ENCODE measurements at places on chromosomes 1 and 21.
A peak's percentile ranks its signal among the peaks of the same experiment; 100 is the strongest.

GRCh38 chr1:27366113-27366410 is 699 bp downstream of the MAP3K6 start:
- DNase-seq = peak; percentile 73
- H3K4me1 ChIP-seq = peaks cover 3% of the 10 kb centered on the region
- no peaks in the 10 kb centered on the region for H3K36me3 ChIP-seq
- peak overlapping the region; percentile 80 for H3K27ac ChIP-seq

DNA sequence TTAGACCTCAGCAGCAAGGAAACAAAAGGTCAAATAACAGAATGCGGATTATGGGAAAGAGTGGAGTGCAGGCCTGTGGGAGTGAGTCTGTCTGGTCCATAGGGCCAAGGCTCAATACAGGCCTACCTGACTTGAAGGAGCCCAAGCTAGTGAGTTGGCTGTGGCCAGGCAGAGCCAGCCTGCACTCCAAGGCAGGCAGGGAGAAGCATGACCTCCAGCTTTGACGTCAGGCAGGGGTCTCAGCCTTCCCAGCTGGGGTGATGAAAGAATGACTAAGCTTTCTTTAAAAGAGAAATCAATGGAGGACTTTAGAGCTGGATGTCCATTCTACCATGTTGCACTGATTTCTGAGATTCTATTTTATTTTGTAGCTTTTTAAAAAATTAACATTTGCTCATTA is 62.8 kb downstream of the RHOU start:
- H3K36me3 ChIP-seq = no peaks in the 10 kb centered on the region
- DNase-seq = peak; percentile 73
- no peak overlapping the region for H3K4me3 ChIP-seq
- H3K27ac ChIP-seq = no peak overlapping the region
- H3K4me1 ChIP-seq = peaks cover 3% of the 10 kb centered on the region
- peaks cover 29% of the 10 kb centered on the region for H3K27me3 ChIP-seq

DNA sequence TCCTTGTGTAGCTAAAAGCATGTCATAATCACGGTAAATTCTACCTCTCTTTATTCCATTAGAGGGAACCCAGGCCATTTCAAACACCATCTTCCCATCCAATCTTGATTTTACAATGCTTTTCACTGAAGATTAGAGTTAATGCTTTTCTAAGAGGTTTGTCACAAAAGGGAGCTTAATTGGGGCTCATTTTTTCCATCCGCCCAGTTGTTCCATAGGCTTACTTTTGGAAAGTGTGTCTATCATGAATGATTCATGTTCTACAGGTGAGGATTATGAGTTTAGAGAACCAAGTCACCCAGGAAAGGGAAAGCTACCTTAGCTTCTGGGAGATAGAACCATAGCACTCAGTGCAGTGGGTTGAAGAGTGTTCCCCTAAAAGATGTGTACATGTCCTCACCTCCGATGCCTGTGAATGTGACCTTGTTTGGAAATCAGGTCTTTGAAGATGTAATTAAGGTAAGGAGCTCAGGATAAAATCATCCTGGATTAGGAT is 286.9 kb upstream of the RUNX1 start:
- no peaks in the 10 kb centered on the region for H3K4me1 ChIP-seq
- H3K27me3 ChIP-seq = peaks cover 61% of the 10 kb centered on the region
- no peak for DNase-seq
- H3K36me3 ChIP-seq = no peaks in the 10 kb centered on the region

DNA sequence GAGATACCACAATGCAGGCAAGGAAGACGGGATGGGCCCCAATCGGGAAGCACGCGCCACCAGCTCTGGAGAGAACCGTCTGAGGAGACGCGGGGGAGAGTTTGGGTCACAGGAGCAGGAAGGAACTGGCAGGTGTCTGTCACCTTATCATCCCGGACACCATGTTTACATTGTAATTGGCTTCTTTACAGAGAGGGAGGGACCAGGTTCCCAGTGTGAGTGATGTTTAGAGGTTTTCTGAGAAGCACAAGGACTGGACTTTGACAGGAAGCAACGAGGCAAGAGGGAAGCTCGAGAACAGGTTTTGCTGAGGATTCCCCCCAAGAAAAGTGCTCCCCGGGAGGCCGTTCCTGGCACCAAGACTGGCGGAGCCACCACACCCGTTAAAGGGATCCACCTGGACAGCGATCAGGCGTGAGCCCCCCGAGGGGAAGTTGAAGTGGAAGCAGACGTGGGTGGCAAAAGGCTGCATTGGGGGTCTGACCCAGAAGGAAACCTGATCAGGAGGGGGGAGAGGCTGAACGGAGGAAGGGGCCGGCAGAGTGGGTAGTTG is 957 bp downstream of the EPS15 start:
- peak overlapping the region; percentile 97 for H3K4me3 ChIP-seq
- peaks cover 21% of the 10 kb centered on the region for H3K4me1 ChIP-seq
- peak; percentile 33 for DNase-seq
- H3K27ac ChIP-seq = peak overlapping the region; percentile 95
- H3K27me3 ChIP-seq = no peaks in the 10 kb centered on the region
- H3K36me3 ChIP-seq = no peaks in the 10 kb centered on the region

DNA sequence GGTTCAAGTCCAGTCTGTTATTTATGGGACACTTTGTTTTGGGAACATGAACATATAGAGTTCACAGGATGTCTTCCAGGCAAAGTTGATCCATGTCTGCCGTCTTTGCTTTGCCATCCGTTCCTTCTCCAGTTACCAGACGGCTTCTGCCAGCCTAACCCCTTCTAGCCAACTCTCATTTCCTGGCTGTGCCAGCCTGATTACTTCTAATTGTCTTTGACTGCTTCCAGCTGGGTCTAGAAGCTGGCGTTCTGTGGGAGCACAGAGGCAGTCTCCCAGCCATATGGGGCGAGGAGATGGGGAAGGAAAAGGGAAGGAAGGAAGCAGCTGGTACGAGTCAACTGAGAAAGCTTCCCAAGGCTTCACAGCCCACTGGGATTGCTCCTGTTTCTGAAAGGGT is 3.1 kb upstream of the HUNK start:
- H3K4me1 ChIP-seq = no peaks in the 10 kb centered on the region
- DNase-seq = no peak
- no peaks in the 10 kb centered on the region for H3K36me3 ChIP-seq
- peaks cover 31% of the 10 kb centered on the region for H3K27me3 ChIP-seq
- H3K4me3 ChIP-seq = no peak overlapping the region

- H3K36me3 ChIP-seq = peaks cover 18% of the 10 kb centered on the region
- H3K4me1 ChIP-seq = peaks cover 45% of the 10 kb centered on the region
- peak; percentile 16 for DNase-seq
- H3K27ac ChIP-seq = peak overlapping the region; percentile 67
- no peaks in the 10 kb centered on the region for H3K27me3 ChIP-seq
- peak overlapping the region; percentile 85 for H3K4me3 ChIP-seq
These were observed 976 bp downstream of the SSBP3 start for GRCh38 chr1:54404939-54405897.

- no peaks in the 10 kb centered on the region for H3K27me3 ChIP-seq
- H3K4me3 ChIP-seq = no peak overlapping the region
- no peak for DNase-seq
- peaks cover 82% of the 10 kb centered on the region for H3K4me1 ChIP-seq
- peak overlapping the region; percentile 48 for H3K27ac ChIP-seq
These were observed 9.1 kb downstream of the AHDC1 start for GRCh38 chr1:27594564-27595510.

DNA sequence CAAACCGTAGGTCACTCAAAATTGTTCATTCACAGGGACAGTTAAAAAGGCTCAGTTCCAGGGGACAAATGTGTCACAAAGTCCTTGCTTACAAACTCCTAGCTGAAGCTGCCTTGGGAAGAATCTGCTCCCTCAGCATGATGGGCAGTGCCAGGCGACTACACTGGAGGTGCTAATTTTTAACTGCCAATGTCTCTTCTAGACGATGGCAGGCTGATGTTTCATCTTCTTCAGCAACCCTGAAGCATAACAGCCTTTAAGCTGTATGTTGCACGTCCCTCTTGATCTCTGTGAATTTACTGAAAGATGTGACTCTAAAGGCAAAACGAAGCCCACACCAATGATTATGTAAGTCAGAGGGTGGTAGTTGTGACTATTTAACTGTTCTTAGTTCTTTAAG is 11.3 kb downstream of the COA7 start:
- no peaks in the 10 kb centered on the region for H3K4me1 ChIP-seq
- no peak overlapping the region for H3K27ac ChIP-seq
- peaks cover 19% of the 10 kb centered on the region for H3K36me3 ChIP-seq
- no peak for DNase-seq
- no peaks in the 10 kb centered on the region for H3K27me3 ChIP-seq

- DNase-seq = peak; percentile 94
- no peaks in the 10 kb centered on the region for H3K36me3 ChIP-seq
- H3K27me3 ChIP-seq = no peaks in the 10 kb centered on the region
- H3K4me1 ChIP-seq = no peaks in the 10 kb centered on the region
- H3K27ac ChIP-seq = no peak overlapping the region
- no peak overlapping the region for H3K4me3 ChIP-seq
These were observed 137.8 kb downstream of the PTPRC start for GRCh38 chr1:198776602-198777029.

DNA sequence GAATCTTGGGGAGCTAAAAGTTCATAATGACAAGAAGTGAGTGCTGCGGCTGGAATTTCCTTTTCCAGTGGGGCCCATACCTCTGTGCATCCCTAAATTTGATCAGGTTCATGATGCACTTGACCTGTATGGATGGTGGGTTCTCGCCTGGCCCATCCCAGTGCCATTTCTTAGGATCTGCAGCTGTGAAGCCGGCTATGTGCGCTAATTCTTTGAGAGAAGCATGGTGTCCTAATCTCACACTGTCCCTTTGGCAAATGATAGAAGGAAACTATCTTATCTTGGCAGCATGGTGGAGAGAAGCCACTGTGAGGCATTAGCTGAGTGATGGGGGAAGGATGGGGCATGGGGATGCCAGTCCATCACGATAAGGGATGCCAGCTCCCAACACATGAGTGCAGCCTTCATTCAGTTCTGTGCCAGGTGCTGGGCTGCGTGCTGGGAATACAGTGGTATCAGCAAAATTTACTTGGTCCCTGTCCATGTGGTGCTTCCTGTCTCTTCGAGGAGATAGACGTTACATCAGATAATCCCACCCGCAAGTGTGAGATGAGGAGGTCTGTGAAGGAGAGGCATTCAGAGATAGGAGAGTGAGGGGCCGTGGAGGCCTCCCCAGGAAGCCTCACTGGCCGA is 30.5 kb downstream of the STUM start:
- no peaks in the 10 kb centered on the region for H3K4me1 ChIP-seq
- H3K27ac ChIP-seq = no peak overlapping the region
- no peaks in the 10 kb centered on the region for H3K36me3 ChIP-seq
- H3K4me3 ChIP-seq = no peak overlapping the region

GRCh38 chr1:19046972-19047731 is 90.7 kb upstream of the IFFO2 start:
- no peak for DNase-seq
- no peak overlapping the region for H3K27ac ChIP-seq
- no peaks in the 10 kb centered on the region for H3K36me3 ChIP-seq

- H3K4me3 ChIP-seq = no peak overlapping the region
- no peak overlapping the region for H3K27ac ChIP-seq
- no peak for DNase-seq
- no peaks in the 10 kb centered on the region for H3K27me3 ChIP-seq
- H3K4me1 ChIP-seq = peaks cover 2% of the 10 kb centered on the region
- no peaks in the 10 kb centered on the region for H3K36me3 ChIP-seq
These were observed 61.4 kb downstream of the SCCPDH start for GRCh38 chr1:246785494-246786111.

DNA sequence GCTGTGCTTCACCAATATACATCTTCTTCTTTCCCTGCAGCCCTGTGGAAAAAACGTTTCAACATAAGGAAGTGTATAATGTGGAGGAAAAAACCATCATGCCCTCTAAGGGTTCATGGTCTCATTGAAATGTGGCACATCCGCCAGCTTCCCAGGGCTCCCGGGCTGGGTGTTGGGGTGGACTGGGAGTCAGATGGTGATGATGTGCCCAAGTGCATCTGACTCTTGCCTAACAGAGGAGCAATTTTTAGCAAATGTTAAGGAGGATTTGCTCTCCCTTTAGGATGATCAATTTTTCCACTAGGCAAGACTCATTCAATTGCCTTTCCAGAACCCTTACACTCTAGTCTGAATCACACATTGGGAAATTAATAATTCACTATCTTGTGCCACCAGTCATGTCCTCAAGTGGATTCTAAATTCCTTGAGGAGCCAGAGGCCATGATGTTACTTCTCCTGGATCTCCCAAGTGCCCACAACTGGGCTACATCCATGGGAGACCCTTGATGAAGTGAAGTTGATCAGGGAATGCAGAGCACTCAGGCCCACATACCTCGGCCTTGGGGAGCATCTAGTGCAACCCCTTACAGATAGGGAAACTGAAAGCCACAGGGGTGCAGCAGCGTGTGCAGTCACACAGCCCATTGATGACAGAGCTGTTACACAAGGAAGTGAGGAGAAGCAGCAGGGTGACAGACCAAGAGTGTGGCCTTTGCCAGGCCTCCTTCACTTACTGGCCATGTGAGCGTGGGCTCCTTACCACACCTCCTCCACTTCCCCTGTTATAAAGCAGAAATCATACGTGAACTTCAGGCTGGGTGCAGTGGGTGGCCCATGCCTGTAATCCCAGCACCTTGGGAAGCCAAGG is 100.0 kb upstream of the SLC44A3 start:
- H3K36me3 ChIP-seq = no peaks in the 10 kb centered on the region
- H3K4me1 ChIP-seq = no peaks in the 10 kb centered on the region
- DNase-seq = no peak
- H3K27me3 ChIP-seq = no peaks in the 10 kb centered on the region
- H3K27ac ChIP-seq = no peak overlapping the region
- no peak overlapping the region for H3K4me3 ChIP-seq

DNA sequence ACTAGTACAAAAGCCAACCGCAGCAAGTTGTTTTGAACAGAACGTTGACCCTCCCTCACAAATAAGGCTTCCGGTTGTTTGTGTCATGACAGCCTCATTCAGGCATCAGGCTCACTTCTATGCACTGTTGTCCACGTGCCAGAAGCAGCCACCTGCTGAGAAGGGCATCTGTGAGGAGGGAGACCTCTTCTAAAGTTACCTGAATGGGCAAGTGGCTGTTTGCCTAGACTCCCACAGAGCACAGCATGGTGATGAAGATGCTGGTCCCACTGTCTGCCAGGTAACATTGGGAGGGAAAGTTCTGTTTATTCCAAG is 176.1 kb downstream of the CLIC6 start:
- H3K27ac ChIP-seq = no peak overlapping the region
- H3K27me3 ChIP-seq = peaks cover 7% of the 10 kb centered on the region
- H3K36me3 ChIP-seq = no peaks in the 10 kb centered on the region
- H3K4me3 ChIP-seq = no peak overlapping the region
- peaks cover 8% of the 10 kb centered on the region for H3K4me1 ChIP-seq

- DNase-seq = peak; percentile 18
- H3K27me3 ChIP-seq = no peaks in the 10 kb centered on the region
- H3K36me3 ChIP-seq = no peaks in the 10 kb centered on the region
- H3K4me3 ChIP-seq = no peak overlapping the region
- peaks cover 8% of the 10 kb centered on the region for H3K4me1 ChIP-seq
These were observed 54.8 kb downstream of the RAB3GAP2 start for GRCh38 chr1:220217383-220217988.

GRCh38 chr1:24255226-24255625 is 63.9 kb upstream of the GRHL3 start:
- H3K4me1 ChIP-seq = no peaks in the 10 kb centered on the region
- DNase-seq = no peak
- H3K27me3 ChIP-seq = no peaks in the 10 kb centered on the region
- no peak overlapping the region for H3K4me3 ChIP-seq

- H3K4me3 ChIP-seq = no peak overlapping the region
- DNase-seq = peak; percentile 44
- no peaks in the 10 kb centered on the region for H3K27me3 ChIP-seq
These were observed 197.0 kb upstream of the EDN2 start for GRCh38 chr1:41681331-41682098.

GRCh38 chr1:10781137-10781536 is 15.3 kb downstream of the CASZ1 start:
- no peak overlapping the region for H3K4me3 ChIP-seq
- peaks cover 42% of the 10 kb centered on the region for H3K4me1 ChIP-seq
- no peaks in the 10 kb centered on the region for H3K36me3 ChIP-seq
- no peak for DNase-seq

All from cardiac muscle cell (in vitro differentiated cells and primary cell).